ENCODE measurements at places on chromosomes 11 and 22.
A peak's percentile ranks its signal among the peaks of the same experiment; 100 is the strongest.

- DNase-seq: no peak
Measured at GRCh38 chr11:199004-199581, 6.2 kb downstream of the SCGB1C1 start.

- DNase-seq: no peak
Measured at GRCh38 chr11:126529037-126529436, 173.6 kb downstream of the ST3GAL4 start.

DNA sequence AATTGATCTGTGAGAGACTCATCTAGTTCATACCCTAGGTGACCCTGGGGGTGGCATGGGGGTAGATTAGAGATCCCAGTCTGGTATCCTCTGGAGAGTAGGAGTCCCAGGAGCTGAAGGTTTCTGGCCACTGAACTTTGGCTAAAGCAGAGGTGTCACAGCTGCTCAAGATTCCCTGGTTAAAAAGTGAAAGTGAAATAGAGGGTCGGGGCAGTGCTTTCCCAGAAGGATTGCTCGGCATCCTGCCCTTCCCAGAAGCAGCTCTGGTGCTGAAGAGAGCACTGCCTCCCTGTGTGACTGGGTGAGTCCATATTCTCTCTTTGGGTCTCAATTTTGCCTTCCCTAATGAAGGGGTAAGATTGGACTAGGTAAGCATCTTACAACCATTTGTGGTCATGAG lies 653 bp downstream of the IL18BP start:
- DNase-seq: no peak

DNA sequence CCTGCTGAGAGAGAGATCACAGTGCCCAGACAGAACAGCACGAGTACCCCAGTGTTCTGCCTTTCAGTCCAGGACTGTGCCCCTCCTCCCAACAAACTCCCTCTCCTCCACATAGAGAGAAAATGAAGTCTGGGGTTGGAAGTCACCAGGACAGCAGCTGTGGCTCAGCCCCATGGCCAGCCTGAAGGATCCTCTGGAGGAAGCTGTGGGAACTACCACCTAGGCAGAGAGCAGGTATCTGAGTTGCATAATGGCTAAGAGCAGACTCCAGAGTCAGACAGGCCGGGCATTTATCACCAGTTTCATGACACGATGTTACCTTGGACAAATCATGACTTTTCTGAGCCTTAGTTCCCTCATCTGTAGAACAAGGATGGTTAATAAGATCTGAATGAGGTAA lies 61.2 kb upstream of the RRAS2 start:
- no peak for DNase-seq

DNA sequence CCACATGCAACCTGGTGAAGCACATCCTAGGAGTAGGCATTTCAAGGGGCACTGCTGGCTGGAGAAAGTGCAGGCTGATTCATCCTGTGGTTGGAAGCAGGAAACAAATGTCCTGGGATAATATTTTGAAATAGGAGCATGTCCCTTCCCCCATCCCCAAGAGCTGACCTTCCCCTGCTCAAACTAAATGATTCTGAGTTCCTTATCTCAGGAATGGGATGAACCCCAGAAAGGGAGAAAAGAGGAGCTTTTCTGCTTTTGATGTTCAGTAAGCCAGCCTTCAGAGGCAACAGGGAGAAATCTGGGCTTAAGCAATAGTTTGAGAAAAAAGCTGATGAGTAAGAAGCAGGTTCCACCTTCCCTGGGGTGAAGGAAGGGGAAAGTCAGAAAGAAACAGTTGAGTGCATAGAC lies 19.5 kb upstream of the SPON1 start:
- peak; percentile 27 for DNase-seq

GRCh38 chr11:131868629-131869507 lies 498.5 kb downstream of the NTM start:
- no peak for DNase-seq

GRCh38 chr11:40328890-40329614 lies 1130.4 kb downstream of the LRRC4C start:
- peak; percentile 95 for DNase-seq

DNA sequence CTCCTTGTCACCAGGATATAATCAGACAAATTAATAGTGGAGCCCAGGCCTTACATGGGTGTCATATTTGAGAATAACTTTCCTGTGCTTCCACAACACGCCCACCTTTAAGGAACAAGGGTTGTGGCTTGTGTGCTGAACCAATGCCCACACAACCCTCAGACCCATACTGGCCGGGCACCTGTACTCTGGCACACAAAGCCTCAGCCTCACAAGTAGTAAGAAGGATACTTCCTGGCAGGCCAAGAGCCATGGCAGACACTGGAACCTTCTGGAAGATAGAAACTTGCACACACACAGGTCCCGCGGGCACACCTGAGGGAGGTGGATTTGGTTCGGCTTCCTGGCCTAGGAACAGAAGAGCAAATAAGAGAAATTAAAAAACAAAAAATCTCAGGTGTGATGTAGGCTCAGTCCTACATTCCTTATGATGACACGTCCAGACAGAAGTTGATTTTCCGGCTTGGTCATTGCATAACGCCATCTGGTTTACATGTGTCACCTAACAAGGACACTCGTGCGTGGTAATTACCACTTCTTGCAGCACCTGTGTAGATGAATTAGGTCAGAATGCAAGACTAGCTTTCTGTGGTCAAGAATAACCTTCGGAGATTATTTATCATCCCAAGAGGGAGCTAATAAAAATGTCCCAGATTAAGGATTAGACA lies 5.8 kb upstream of the BRD1 start:
- no peak for DNase-seq

GRCh38 chr11:2309251-2310072 lies 7.6 kb downstream of the TSPAN32 start:
- DNase-seq: no peak

DNA sequence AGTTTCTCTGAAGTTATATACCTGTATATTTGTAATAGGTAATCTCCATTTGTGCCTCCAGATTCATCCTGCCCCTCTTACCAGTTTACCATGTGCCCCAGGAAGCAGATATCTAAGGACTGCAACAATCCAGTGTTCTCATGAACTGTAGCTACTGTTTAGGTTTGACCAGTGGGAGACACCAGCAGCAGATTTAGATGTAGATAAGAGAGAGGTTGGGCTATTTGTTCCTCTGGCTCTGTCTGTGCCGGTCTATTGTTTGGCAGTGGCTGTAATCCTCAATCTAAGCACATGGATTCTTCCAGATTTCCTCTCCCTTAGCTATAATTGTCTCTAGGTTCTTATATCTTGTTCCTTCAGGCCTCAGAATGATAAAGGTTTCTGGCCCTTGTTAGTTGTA lies 88.4 kb downstream of the ANO3 start:
- DNase-seq: no peak

GRCh38 chr11:131073167-131073566 lies 156.9 kb upstream of the SNX19 start:
- DNase-seq: no peak

DNA sequence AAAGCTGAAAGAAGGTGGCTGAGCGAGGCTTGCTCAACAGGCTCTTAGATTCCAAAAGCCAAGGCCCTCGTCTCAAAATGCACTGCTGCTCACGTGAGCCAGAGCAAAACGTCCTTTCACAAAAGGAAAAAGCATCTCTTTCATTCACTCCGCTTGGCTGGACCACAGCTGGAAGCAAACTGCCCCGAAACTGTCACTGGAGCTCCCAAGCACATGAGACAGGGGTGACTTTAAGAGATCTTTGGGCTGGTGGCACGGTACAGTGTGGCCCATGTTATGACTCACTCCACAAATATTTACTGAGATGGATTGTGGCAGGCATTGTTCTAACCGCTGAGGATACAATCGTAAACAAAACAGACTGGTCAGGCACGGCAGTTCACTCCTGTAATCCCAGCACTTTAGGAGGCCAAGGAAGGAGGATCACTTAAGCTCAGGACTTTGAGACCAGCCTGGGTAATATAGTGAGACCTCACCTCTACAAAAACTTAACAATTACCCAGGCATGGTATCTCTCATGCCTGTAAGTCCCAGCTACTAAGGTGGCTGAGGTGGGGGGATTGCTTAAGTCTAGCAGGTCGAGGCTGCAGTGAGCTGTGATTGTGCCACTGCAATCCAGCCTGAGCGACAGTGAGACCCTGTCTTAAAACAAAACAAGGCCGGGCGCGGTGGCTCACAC lies 3.6 kb downstream of the PLA2G6 start:
- peak; percentile 75 for DNase-seq

DNA sequence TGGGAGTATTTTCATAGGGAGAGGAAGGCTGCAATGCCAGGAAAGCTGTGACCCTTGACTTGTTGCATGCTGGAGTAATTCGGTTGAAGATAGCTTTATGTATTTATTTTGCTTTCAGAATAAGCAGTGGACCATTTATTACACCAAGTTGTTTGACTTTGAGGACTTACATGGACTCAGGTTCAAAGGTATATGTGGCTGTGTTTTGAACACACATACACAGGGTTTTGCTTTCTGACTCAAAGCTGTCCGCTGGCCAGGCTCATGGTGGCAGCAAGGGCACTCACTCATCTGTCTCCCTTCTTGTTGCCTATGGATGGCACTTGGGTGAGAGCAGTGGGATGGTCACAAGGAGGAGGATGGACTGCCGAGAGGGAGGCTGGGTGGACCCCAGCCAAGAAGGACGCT lies 6.5 kb downstream of the TIMP3 start:
- DNase-seq: no peak

DNA sequence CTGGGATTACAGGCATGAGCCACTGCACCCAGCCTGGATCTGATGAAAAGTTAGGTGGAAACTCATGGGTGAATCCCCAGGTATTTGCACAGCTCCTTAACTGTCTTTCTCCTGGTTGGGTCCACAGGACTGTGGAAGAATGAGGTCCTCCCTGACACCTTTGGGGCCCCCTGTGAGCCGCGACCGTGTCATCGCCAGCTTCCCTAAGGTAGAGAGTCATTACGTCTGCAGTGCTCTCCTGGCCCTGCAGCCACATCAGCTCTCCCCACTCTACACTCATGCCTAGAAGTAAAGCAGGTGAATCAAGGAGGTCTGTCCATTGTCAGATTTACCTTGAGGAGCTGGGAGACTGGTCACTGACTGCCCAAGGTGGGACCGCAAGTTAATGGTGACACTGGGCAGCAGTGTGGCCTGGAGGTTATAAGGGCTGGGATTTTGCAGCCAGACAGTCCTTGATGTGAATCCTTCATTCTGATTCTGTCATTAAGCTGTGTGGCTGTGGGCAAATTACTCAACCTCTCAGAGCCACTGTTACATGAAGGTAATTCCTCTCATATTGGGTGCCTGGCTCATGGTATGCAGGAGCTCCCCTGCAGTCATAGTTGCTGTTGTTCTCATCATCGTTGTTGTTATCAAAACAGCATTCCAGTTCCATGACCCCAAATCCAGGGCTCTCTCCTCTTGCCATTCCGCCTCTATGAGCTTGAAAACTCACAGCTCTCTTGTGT lies 1.4 kb downstream of the RAB36 start:
- no peak for DNase-seq

DNA sequence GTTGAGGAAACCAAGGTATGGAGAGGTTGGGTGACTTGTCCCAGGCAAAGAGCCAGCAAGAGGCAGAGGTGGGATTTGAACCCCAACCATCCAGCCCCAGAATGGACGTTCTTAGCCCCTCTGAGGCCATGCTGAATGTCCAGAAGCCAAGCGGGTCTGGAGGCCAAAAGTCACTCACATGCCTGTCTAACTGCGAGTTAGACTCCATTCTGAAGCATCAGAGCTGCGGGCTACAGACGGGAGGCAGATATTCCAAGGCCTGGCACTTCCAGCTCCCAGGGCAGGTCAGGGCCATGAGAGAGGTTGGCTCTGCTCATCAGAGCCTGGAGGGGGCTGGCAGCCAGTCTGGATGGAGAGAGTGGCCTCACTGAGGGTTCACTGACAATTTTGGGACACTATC lies 616.5 kb downstream of the BRD1 start:
- DNase-seq: no peak

GRCh38 chr11:20010156-20010850 lies 150.0 kb downstream of the DBX1 start:
- DNase-seq: no peak

- no peak for DNase-seq
Measured at GRCh38 chr22:36435516-36436415, 45.7 kb downstream of the TXN2 start.

GRCh38 chr22:41512421-41513194 lies 31.7 kb downstream of the POLR3H start:
- no peak for DNase-seq

- no peak for DNase-seq
Measured at GRCh38 chr11:74951226-74951625, 2.2 kb downstream of the SPCS2 start.

DNA sequence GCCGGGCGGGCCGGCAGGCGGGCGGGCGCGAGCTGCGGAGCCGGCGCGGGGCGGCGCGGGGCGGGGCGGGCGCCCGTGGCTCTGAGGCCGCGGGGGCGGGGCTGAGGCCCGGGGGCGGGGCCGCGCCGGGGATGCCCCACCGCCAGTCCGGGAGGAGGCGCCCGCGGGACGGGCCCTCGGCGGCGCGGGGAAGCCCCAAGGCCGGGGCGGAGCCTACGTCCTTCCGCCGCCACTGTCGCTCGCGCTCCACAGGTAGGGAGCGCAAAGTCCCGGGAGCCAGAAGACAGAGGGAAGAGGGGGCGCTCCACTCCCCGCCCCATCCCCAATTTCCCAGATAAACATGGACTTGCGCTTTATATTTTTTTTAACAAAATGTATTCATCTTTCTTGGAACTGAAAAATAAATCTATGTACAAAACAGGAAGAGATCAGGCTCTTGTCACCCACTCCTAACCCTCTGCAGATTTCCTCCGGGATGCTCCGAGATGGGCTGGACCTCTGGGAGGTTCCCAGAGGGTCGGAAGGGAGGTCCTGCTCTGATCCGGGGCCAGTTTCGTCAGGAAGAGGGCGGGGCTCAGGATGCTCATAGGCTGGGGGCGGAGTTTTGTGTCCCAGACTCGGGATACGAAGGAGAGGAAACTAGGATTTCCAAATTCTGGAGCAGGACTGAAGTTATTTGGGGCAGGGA lies at the start of gene MAP4K2:
TSS of gene MAP4K2 (minus strand) at position 57 of the 688 bp plus-strand sequence. CDS start 65 bp downstream, outside the sequence.
- DNase-seq: peak; percentile 8

GRCh38 chr11:111565114-111565720 lies 24.7 kb downstream of the LAYN start:
- DNase-seq: no peak

DNA sequence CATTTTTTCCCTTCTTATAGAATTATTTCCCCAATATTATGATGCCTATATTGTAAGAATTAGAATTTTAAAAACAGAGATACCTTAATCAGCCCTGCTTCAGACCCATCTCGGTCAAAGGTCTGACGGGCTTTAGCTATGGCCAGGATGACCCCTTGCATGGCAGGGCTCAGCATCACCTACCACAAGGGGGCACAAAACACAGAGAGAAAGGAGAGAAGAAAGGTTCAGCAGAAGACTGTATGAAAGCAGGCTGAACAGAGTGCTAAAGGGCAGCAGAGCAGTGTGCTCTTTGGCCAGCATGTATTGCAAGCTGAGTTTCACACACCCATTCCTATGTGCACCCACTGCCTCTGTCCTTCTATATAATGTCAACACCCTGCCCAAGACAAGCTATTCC lies 26.8 kb downstream of the CLDN25 start:
- no peak for DNase-seq

- DNase-seq: no peak
Measured at GRCh38 chr11:122634501-122634900, 21.0 kb upstream of the UBASH3B start.

- DNase-seq: no peak
Measured at GRCh38 chr11:119445850-119446249, 22.9 kb upstream of the THY1 start.

Data from AG09309 (cell line).